ENCODE measurements at places on chromosomes 11 and 22.
A peak's percentile ranks its signal among the peaks of the same experiment; 100 is the strongest.

DNA sequence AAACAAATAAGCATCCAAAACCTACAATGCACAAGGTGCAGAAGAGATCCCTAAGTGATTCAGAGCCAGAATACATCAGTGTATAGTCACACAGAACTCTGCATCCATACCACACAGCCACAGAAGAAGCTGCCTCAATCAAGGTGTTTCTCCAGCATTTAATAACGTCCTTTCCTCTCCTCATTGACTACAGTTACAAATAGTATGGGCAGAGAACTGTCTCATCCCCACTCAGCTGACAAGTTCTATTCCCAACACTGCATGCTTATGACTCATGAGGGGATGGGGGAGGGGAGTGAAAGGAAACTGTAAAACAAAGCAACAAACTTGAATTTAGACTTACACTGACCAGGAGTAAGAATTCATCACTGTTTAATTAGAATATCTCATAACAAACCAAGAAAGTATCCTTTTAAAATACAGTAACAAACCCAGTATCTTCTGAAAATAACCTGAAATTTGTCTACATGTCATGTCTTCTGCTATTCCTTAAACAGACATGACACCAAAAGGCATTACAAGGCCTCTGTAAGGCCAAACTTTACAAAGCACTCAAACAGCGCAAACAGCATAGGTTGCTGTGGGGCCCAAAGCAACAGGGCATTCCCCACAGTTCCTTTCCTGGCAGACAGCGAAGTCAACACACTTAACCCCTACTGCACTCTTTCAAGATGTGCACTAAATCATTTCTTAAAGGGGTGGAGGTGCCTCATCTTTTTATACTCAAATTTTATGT, 29.3 kb downstream of the CELF1 start:
- peak; percentile 83 for DNase-seq

DNA sequence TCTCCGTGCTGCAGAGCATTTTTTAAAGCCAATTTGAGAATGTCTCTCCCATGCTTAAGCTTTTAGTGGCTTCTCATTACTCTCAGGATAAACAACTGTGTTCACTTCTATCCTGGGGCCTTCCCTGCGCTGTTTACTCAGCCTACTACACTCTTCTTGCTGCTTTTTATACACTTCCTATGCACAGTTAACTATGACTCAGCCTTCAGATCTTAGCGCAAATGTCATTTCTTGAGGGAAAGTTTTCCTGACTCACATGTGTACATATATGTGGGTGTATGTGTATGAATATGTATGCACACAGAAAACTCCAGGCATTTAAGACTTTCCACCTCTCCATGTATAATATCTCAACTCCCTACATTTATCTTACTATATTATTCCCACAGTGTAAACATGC, 9.8 kb downstream of the THAP12 start:
- peak; percentile 97 for DNase-seq

DNA sequence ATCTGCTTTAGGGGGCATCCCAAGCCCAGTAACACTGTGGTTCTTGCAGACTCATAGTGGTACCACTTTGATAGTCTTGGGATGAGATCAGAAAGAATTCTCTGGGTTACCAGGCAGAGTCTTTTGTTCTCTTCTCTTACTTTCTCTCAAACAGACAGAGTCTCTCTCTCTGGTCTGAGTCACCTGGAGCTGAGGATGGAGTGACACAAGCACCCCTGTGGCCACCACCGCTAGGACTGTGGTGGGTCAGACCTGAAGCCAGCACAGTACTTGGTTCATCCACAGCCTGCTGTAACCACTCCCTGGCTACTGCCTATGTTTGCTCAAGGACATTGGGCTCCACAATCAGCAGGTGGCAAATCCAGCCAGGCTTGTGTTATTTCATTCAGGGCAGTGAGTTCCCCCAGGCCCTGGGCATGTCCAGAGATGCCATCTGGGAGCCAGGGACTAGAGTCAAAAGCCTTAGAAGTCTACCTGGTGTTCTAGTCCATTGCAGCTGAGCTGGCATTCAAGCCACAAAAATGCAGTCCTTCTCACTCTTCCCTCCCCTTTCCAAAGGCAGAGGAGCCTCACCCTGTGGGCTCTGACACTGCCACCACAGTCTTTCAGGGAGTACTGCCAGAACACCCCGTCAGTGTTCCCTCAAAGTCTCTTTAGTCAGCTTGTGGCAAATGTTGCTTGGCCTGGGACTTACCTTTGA, 29.9 kb downstream of the ENDOD1 start:
- DNase-seq = peak; percentile 76

- peak; percentile 30 for DNase-seq
Observed at GRCh38 chr11:114762408-114762807, 84.1 kb downstream of the NXPE2 start.

DNA sequence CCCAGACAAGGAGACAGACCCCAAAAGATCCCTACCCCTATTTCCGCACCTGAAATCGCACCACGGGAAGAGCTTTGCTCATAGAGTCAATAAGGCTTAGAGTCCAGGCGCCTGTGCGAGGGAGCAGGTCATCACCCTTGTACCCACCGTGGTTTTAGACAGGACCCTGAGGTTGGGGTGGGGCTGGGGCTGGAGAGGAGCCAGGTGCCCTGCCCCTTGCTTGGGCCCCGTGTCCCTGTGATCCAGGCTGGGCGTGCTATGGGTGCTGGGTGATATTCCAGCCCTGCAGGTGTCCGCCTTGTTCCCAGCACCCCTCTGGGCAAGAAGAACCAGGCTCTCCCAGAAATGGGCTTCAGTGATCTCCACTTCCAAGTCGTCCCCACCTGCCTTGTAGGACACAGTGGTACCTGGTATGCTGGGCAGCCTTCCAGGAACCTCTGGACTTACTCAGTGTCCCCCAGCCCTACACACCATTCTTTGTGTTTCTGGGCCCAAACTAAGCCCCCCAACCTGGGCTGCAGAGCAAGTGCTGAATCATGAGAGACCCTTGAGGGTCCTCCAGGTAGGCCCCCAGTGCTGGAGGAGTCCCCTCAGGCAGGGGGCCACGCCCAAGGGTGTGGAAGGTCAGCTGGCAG, 4.5 kb downstream of the CD81 start:
- no peak for DNase-seq

- peak; percentile 29 for DNase-seq
Observed at GRCh38 chr11:124920870-124921609, 2.0 kb downstream of the HEPN1 start.

- DNase-seq = no peak
Observed at GRCh38 chr11:27304514-27304913, 58.5 kb downstream of the CCDC34 start.

- no peak for DNase-seq
Observed at GRCh38 chr22:27231266-27231665, 570.3 kb downstream of the MN1 start.

- no peak for DNase-seq
Observed at GRCh38 chr11:116775975-116776374, 3.2 kb upstream of the BUD13 start.

GRCh38 chr11:96260532-96260931, 82.5 kb downstream of the MAML2 start:
- DNase-seq = no peak
